ENCODE measurements at places on chromosomes 6 and 20.

DNA sequence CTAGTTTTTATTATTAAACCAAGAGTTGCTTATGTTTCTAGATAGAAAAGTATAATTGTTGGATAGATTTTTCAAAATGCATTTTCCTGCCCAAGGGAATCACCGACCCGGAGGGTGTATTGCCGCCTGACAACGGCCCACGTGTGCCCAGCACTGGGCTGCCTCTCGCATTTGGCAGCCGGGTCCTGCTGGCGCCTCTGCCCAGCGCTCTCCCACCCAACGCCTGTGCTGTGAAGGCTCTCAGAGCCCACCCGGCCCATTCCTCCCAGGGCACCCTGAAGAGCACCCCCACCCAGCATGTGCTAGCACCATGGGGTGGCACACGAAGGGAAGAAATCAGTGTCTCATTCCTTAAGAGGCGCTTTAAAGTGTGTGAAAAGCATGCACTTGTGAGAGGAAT, 88.3 kb upstream of the AFDN start:
- DNase-seq, result no peak

DNA sequence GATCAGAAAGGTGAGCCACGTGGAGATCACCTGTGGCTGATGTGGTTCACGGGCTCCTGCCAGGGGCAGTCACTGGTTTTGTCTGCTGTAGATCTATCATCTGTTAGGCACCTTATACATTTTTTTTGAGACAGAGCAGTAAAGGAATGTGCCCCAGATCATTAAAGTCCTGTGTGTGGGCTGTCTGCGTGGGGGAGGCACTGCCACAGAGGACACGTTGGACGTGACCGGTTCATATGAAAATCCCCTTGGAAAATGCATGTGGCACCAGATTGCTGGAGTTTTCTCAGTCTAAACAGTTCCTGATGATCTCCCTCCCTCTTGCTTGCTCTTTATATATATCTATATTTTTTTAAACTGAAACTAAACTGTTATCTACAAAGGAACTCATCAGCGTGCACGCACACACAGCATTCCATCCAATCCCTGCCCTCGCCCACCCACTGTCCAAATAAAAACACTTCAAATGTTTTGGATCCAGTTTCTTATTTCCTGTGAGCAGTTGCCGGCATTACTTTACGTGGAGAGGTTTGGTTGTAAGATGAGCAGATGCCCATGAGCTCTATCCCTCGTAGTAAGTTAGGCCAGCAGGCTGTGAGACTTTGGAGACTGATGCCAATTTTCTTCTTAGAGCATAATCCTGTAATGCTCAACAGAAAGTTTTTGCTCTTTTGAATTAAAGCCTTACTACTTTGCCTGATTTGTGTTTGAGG, 161.6 kb upstream of the EXOC2 start:
- no peak for DNase-seq

DNA sequence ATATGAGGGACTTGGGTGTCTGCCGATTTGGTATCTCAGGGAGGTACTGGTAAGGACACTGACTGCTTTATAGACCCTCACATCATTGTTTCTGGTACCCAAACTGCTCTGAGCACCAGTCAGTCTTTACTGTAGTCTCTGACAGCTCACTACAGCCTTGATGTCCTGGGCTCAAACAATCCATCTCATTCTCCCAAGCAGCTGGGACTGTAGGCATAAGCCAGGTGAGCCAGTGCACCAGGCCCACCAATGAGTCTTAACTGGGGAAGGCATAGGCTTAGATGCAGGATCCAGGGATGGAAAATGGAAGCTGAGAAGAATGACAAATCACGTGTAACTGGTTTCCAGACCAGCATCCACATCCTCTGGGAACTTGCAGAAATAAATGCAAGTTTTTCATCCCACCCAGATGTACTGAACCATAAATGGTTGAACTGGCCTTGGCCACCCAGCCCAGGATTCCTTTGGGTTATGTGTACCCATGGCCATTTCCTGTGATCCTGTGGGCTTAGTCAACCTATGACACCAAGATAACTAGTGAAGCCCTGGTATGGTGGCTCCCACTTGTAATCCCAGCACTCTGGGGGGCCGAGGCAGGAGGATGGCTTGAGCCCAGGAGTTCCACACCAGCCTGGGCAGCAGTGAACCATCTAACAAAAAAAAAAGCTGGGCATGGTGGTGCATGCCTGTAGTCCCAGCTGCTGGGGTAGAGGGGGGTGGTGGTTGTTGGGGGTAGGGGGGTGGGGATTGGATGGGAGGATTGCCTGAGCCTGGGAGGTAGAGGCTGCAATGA, 5.8 kb downstream of the TUBB start:
- DNase-seq, result no peak

- DNase-seq, result no peak
These were observed 871.1 kb upstream of the GJE1 start for GRCh38 chr6:141261672-141262060.

GRCh38 chr20:45965169-45966002, 6.6 kb downstream of the ZNF335 start:
- DNase-seq, result no peak

DNA sequence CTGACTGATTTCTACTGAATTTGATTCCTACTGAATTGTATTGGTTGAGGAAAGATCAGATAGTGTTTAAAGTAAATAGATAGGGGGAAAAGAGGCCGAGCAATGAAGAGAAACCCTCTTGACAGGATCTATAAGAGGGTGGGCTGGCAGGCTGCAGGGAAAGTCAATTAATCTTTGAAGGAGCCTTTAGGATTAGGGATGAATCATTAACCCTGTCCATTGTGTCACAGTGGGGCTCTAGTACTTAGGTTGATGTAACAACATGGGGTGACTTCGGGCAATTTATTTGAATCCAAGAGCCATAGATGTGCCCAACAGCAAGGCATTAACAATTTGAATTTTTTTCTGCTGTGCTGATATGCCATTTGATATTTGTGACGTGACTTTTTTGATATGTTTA, 7.5 kb downstream of the RFX6 start:
- no peak for DNase-seq

GRCh38 chr20:49799698-49800097, 12.9 kb upstream of the SLC9A8 start:
- DNase-seq, result no peak
